ENCODE measurements at places on chromosomes 12 and 14.

- DNase-seq: no peak
Observed at GRCh38 chr12:130988751-130989150, 35.0 kb downstream of the ADGRD1 start.

DNA sequence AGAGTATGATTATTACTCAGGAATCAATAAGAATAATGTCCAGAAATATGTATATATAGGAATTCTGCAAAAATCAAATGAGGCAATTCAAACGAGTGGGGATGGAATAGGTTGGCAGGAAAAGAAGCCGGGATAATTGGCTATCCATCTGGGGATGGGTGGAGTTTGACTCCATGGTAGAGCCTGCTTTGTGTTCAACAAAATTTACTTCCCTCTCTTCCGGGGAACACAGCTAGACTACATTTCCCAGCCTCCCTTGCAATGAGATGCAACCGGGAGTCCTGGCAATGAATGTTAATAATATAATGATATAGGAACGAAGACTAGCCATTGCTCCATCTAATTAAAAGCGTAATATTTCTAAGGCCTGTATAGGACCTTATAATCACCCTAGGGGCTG lies 146.6 kb downstream of the EFCAB11 start:
- no peak for DNase-seq

GRCh38 chr14:73700325-73700724 lies 13.9 kb downstream of the PNMA1 start:
- peak; percentile 52 for DNase-seq

DNA sequence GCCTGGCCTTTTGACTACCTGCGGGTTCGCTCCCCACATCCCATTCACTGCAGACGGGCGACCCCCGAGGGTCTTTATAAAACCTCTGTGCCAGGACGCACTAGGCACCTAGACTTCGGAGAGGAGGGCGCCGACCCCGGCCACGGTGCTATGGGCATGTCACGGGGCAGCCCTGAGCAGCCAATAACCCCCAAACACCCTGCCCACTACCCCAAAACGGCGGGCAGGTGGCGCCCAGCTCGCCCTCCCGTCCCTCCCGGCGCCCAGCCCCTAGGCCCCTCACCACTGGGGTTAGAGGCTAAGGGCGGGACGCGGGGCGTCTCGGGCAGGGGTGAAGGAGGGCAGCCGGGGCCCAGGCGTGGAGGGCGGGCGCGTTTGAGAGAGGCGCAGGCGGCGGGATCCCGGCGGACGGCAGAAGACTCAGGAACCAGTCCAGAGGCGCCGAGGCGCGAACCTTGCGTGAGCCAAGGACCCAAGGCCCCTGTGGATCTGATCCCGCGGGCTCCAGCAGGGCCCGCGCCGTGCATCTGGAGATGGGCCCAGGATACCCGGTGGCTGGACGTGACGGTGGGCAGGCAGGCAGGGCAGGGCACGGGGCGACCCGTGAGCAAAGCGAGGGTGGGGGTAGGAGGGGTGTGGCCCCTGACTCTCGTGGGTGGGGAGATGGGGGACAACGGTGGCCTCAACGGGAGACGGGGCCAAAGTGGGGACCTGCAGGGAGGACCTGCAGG lies 11.1 kb downstream of the KRT85 start:
- no peak for DNase-seq

DNA sequence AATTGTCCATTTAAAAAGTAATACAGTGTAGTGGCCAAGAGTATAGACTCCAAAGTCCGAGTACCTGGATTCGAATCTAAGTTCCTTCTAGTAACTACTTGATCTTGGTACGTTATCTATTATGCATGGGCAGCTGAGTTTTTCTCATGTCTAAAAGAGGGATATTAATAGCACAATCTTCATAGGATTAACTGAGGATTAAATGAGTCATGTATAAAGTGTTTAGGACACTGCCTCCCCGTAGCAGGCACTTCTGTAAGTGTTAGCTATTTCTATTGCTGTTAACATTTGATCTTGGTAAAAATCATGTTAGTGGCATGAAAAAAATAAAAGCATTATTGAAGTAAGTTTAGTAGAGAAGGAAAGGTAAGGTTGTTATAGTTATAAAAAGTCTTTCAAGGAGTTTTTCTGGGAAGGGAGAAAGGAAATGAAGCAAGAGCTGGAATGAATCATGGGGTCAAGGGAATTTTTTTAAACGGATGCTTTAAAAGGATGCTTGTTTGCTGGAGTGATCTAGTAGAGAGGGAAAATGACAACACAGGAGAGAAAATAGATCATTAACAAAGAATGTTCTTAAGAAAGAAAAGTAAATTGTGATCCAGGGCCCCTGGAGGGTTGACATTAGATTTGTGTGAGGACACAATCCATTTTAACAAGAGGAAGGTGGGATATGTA lies 502.2 kb upstream of the USP15 start:
- DNase-seq: no peak

GRCh38 chr12:13022851-13023271 lies 21.3 kb upstream of the FAM234B start:
- no peak for DNase-seq

GRCh38 chr12:49687941-49688340 lies 19.3 kb downstream of the FMNL3 start:
- no peak for DNase-seq

DNA sequence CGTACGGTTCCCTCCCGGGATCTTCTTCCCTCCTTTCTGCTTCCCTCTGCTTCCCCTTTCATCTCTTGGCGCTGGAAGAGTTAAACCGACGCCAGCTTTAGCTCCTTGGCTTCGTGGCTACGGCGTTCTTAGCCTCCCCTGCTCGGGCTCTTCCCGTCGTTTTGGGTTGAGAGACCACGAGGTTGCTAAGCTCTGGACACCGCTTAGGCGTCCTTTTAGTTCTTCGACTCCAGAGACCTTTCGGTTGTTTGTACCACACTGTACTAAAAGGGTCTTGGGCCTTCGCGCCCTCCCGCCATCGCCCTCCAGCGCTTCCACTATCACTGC lies 545 bp downstream of the CPSF2 start:
- peak; percentile 65 for DNase-seq

- no peak for DNase-seq
Observed at GRCh38 chr14:94562022-94562421, 780 bp downstream of the SERPINA4 start.

DNA sequence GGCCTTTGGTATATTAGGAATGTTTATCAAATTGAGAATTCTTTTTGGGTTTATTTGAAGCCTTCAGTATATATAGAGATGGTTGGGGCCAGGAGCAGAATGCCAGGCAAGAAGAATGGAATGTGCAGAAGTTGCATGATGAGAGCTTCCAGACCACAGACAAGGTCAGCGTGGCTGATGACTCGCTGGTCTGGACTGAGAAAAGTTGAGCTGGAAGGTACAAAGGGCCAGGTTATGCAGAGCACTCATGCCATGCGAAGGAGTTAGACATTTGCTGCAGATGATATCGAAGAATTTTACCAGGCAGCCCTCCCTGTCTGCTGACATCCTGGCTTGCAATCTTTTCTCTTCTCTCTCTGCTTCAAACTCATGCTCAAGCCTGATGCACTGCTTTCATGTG lies 196.2 kb upstream of the ARHGAP5 start:
- DNase-seq: peak; percentile 16

Measured in DMS53 (cell line).